ENCODE measurements at places on chromosomes 16 and 17. TPM values are rescaled to one million over a fixed set of nuclear protein-coding genes. Genes with fewer than 3 reads are reported as not detected.

KRTAP4-6 gene
- total RNA-seq = not detected

TMC5 gene
- 2.3 TPM for total RNA-seq

RCVRN gene
- total RNA-seq = not detected

B4GALNT2 gene
- total RNA-seq = 1.3 TPM

TRIM65 gene
- total RNA-seq = 25.2 TPM

HOXB1 gene
- not detected for total RNA-seq

TEKT3 gene
- total RNA-seq = 0.43 TPM

All from Caco-2 (cell line).